ENCODE measurements at places on chromosomes 5 and 9. TPM values are rescaled to one million over a fixed set of nuclear protein-coding genes. Genes with fewer than 3 reads are reported as not detected.

TMOD1 gene
- 1.1 TPM for total RNA-seq

- no peak for ATAC-seq
Observed at GRCh38 chr5:75472973-75473372, 38.5 kb downstream of the CERT1 start.

DNA sequence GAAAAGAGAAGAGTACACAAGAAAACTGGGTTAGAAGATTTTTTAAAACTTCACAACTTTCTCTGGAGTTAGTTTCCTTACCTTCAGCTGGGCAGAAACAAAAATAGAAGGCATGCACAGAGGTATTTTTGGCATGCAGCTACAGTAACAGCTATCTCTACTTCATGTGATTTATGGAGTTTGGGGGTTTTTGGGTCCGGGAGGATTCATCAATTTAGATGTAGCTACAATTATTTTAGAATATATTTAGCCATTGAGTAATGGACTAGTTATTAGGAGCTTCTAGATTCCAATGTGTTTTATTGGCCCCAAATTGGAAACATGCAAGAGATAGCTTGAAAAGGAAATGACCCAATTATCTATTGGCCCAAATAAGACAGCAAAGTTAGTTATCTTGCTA, 91.6 kb upstream of the TNFAIP8 start:
- no peak for ATAC-seq

- no peak for ATAC-seq
Observed at GRCh38 chr5:40734986-40735385, 20.8 kb downstream of the TTC33 start.

ARHGEF39 gene
- 4.2 TPM for total RNA-seq

GRCh38 chr9:14315875-14316601, 2.1 kb upstream of the NFIB start:
- ATAC-seq = no peak

DNA sequence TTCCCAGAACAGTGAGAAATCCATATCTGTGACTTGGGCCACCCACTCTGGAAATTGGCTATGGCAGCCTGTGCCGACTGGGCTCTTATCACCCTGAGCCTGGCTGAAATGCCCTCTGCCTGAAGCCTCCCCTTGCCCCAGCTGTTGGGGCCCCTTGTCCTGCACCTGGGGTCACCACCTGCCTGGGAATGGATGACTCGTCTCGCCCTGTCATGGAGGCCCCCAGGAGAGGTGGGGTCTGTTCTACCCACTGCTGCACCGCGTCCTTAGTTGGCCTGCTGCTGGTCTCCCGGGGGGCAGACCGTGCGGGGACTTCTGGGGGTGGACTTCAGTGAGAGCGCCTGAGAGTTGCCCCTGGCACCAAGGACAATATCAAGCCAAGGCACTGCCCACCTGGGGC, 46.6 kb upstream of the COL5A1 start:
- no peak for ATAC-seq

DNA sequence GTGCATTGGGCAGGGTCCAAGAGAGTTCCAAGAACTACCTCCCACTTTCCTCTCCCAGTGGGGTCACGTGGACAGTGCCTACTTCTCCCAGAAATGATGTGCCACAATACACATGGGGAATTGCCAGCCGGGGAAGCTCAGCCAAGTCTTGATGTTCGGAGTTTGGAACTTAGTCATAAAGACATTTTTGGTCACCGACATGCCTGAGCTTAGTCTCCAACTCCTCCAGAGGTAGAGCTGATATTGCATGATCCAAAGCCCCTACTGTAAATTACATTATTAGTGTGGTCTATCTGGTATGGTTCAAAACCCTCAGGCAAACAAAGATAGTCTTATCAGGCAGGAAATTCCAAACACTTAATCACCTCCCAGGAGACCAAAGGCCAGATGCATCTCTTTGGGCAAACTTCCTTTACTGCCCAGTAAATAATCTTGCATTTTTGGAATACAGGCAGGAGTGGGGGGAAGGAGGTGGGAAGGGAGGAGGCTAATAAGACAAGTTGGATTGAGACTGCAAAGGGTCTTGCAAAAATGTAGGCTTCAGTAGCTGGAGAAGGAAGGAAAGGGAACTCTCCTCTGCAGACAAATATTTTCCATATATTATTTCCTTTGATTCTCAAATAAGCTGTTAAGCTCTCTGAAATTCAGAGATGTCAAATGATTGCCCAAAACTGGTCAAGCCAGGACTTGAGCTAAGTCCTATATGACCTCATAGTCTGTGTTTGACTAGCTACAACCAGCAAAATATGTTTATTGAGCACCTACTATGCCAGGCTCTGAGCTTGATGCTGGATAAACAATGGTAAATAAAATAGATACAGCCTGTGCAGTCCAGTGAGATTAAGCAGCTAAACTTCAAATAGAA, 99.4 kb downstream of the DRD1 start:
- ATAC-seq = no peak

DNA sequence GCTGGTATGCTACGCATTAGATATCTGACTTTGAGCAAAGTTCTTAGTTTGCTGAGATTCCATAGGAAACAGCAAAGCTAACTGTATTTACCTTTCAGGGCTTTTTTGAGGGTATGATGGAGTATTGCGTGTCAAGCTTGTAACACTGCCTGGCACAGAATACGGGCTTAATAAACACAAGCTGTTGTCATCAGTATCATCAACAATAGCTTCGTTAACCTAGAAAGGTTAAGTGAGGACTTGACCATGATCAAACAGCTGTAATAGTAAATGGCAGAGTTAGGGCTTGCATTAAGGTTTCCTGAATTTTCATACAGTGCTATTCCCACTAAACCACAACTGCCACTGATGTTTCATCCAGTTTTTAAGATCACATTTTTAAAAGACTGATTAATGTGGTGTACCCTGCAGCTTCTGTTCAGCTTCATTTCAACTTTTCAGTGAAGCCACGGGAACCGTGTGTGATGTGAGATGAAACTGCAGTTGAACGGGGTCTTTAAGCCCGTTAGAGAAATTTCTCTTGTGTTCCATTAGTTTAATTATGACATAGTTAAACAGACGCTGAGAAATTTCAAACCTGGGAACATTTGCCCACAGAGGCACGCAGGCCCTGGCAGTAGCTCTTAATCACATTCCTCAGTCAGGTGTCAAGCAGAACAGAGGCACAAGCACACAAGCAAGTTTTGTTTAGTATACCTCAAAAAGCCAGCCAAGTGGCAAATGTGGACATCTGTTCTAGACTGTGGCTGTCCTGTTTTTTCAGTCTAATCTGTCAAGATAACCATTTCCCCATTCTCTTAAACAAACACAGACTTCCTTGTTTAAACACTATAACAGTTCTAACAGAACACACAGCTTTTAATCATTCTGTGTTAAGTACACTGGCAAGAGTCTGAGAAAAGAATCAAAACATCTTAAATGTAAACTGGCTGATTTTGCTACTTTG, 147.1 kb downstream of the ZNF608 start:
- peak; percentile 78 for ATAC-seq

GRCh38 chr9:14893280-14893679, 16.9 kb downstream of the FREM1 start:
- no peak for ATAC-seq

DNA sequence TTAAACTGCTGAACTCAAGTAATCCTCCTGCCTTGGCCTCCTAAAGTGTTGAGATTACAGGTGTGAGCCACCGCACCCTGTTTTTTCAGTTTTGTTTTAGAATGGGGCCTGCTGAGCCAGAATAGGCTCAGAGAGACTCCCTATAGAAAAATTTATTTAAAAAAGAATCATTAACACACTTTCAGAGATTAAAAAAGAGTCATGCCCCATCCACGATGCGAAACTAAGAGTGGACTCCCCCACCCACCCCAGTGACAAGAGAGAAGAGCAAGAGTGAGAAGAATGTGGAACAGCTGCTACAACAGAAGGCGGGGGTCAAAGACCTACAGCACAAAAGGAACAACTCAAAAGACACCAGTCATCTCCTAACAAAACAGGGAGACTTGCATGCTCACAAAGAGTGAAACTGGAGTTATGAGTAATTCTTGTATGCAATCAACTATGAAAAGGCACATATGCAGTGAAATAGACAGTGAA, 47.2 kb downstream of the GLDC start:
- no peak for ATAC-seq

- peak; percentile 86 for ATAC-seq
Observed at GRCh38 chr5:15807871-15808270, 307.9 kb downstream of the FBXL7 start.

FOXD4L6 gene
- 0.50 TPM for total RNA-seq

GRCh38 chr5:80931411-80931810, 28.8 kb upstream of the RASGRF2 start:
- no peak for ATAC-seq

DNA sequence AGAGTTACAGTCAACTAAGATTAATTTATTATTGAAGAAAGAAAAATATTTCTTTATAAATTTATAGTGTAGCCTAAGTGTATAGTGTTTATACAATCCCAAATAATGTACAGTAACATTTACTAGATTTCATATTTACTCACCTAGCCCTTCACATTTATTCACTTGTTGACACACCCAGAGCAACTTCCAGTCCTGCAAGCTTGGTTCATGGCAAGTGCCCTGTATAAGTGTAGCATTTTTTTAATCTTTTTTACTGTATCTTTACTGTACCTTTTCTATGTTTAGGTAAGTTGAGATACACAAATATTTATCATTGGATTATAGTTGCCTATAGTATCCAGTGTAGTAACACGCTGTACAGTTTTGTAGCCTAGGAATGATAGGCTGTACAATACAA, 119.9 kb downstream of the SPATA31D1 start:
- no peak for ATAC-seq

DNA sequence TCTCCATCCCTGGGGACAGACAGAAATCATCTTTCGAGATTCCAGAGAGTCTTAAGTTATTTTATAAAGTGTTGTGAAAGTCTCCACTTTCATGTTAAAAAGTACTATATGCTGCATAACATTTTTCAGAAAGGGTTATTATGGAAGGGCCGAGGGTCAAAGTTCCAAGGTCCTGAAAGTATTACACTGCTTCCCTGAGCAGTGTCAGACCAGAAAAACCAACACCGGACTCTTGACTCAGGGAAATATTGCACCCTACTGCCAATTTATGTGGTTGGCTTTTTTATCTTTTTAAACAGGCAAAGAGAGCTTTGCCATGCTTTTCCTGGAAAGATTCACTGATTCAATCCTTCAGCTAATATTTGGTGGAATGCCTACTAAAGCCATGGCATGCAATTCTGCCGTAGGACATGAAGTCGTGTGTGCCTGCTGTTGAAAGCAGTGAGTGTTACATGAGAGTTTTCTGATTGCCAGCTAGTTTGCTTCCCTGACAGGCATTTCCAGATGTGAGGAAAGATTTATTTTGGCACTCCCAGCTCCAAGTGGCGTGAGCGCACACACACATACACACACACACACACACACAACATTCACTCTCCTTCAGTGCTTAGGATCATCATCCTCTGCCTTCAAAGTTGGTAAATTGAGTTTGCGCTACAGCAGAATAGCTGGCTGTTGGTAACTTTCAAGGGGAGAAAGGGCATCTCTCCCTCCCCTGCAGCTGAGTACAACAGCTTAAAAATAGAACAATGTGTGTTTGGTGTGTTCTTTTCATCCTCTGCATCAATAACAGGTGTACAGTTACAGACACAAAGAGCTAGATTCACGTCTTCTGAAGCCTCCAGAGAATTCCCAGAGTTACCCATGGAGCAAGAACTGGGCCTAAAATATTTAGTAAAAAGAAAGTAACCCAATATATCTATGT, 45.6 kb downstream of the SLC1A3 start:
- ATAC-seq = no peak

- no peak for ATAC-seq
Observed at GRCh38 chr5:140794595-140795258, at the start of gene PCDHA2. Gene PCDHA2, plus strand, starts transcription at chr5:140794852.

DNA sequence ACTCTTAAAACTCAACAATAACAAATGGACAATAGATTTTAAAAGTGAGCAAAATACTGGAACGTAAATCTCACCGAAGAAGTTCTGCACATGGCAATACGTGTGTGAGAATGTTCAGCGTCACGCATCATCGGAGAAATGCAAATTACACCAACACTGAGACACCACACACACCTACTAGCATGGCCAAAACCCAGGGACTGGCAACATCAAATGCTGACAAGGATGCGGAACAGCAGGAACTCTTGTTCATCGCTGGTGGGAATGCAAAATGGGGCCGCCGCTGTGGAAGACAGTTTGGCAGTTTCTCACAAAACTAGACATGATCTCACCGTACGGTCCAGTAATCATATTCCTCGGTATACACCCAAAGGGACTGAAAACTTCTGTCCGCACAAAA, 21.6 kb upstream of the CLPTM1L start:
- no peak for ATAC-seq

GRCh38 chr5:1762121-1762882, 37.3 kb downstream of the MRPL36 start:
- ATAC-seq = no peak

DNA sequence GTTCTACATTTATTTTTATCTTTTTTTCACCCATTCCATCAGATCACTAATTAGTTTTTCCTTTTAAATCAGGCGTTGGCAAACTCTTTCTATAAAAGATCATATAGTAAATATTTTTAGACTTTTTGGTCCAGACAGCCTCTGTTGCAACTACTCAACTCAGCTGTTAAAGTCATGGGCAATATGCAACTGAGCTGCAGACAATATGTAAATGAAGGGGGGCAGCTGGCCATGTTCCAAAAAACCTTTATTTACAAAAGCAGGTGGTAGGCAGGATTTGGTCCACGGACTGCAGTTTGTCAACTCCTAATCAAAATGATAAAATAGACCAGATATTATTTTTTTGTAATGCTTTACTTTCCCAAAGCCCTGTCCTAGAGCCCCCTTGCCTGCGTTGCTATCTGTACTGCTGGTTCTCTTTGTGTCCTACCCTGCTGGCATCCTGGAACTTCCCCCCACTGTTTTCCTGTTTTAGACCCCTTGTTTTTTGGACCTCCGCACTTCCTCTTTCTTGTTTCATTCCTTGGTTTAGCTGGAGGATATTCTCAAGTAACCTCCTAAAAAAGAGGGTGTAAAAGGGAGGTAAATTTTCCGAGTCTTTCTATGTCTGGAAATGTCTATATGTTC, 24.7 kb upstream of the TNFSF8 start:
- ATAC-seq = no peak

DNA sequence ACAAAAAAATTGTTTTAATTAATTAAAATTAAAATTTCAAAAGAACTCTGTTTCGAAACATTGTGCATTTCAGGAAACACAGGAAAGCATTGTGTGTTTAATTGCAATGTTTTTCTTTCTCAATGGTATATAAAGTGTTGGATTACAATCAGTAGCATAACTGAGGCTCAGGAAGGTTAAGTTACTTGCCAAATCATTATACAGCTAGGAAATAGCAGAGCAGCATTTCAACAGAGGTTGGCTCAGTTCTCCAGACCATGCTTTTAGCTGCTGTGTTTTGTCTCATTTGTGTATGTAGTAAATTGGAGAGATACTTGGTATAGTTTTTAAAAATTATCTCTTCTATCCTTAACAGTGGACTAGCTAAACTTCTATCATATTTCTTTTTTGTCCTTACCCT, 30.0 kb upstream of the CAMLG start:
- no peak for ATAC-seq

DNA sequence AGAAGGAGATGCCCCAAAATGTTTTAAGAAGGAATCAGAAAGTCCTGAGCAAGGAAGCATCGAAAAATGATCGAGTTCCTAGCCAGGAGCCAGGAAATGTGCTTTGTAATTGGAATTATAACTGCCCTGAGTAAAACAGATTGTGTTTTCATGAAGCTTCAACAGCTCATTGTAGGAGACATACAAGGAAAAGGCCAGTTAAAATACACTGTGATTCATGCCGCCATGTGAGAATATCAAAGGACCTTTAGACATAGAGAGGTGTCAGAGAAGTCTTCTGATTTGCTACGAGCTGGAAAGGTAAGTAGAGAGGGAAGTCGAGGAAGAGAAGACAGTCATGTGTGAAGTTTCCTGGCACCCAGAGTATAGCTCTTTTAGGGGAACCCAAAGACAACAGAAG, 60.9 kb downstream of the NR3C1 start:
- ATAC-seq = no peak

Data from motor neuron (in vitro differentiated cells).